ENCODE measurements at places on chromosomes 1 and 21. TPM values are rescaled to one million over a fixed set of nuclear protein-coding genes. Genes with fewer than 3 reads are reported as not detected.

The CNKSR1 gene
- 4.7 TPM for total RNA-seq

The PLEKHN1 gene
- 3.8 TPM for total RNA-seq

The IL10 gene
- not detected for total RNA-seq

The SELP gene
- total RNA-seq = 0.66 TPM

The NBPF10 gene
- total RNA-seq = 2.1 TPM

The FASLG gene
- 0.93 TPM for total RNA-seq

The TMEM125 gene
- total RNA-seq = not detected

The PTPRC gene
- total RNA-seq = 837 TPM

The TMEM269 gene
- total RNA-seq = 0.26 TPM

The PRAMEF9 gene
- total RNA-seq = not detected

The ATP1A2 gene
- total RNA-seq = not detected

The RXRG gene
- not detected for total RNA-seq

The COL24A1 gene
- not detected for total RNA-seq

The PCNX2 gene
- 29.5 TPM for total RNA-seq

The BCAN gene
- total RNA-seq = not detected

The AIRE gene
- not detected for total RNA-seq

The PTPN22 gene
- 65.8 TPM for total RNA-seq

The CELA3B gene
- not detected for total RNA-seq

The CYP2J2 gene
- 1.3 TPM for total RNA-seq

The FMN2 gene
- not detected for total RNA-seq

The LYPD8 gene
- total RNA-seq = not detected

The SYPL2 gene
- not detected for total RNA-seq

The DNAJC16 gene
- total RNA-seq = 18.8 TPM

The GJC2 gene
- total RNA-seq = 0.72 TPM

The F13B gene
- not detected for total RNA-seq
